ENCODE measurements at places on chromosomes 11 and 22. TPM values are rescaled to one million over a fixed set of nuclear protein-coding genes. Genes with fewer than 3 reads are reported as not detected.

The HEPN1 gene
- total RNA-seq: not detected

The BTBD18 gene
- not detected for total RNA-seq

- no peak for DNase-seq
Observed at GRCh38 chr22:42286205-42286604, 15.8 kb upstream of the TCF20 start.

DNA sequence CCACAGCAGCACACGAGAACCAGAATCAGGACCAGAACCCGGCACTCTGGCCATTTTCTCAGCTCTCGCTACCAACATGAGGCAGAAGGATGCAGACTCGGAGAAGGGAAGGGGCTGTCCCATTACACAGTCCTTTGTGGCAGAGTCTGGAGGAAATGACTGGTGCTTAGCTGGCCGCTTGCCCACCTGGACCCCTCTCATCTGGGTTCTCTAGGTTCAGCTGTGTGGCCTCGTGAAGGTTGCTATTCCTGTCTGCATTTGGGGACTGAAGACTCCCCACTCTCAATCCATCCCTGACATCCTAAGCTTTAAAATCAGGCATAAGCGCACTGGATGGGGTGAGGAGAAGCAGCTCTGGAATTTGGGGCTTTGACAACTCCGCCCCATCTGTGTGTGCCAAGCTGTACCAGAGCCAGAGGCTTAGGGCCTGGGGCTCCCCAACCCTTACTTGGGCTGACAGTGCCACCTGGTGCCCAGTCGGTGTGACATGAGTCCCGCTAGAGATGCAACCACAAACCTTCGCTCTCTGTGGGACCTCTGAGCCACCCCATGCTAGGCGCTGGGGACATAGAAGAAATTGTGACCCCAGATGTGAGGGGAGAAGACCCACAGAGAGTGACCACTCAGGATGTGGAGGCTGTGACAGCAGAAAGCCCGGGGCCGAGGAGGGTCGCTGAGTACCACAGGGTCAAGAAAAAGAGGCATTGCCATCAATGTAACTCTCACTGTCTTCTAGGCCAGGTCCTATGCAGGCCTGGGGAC, 35.8 kb upstream of the FCHSD2 start:
- peak; percentile 87 for DNase-seq

DNA sequence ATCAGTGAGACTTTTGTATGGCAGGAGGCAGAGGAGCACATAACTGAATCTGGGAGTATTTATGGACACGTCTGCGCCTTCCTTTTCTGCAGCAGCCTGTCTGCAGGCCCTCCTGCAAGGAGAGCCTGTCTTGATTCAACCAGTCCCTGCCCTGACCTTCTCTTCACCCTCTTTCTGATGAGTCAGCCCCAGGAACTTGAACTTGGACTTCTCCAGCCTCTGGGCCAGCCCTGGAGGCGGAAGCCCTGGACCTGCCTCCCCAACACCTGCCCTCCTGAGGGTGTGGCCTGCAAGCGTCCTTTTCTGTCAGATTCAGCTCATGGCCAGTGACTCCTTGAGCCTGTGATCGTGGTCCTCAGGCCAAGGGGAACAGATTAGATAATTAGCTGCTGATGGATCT, 20.0 kb downstream of the DAGLA start:
- DNase-seq: peak; percentile 34

- no peak for DNase-seq
Observed at GRCh38 chr11:8310743-8311298, 47.1 kb upstream of the LMO1 start.

DNA sequence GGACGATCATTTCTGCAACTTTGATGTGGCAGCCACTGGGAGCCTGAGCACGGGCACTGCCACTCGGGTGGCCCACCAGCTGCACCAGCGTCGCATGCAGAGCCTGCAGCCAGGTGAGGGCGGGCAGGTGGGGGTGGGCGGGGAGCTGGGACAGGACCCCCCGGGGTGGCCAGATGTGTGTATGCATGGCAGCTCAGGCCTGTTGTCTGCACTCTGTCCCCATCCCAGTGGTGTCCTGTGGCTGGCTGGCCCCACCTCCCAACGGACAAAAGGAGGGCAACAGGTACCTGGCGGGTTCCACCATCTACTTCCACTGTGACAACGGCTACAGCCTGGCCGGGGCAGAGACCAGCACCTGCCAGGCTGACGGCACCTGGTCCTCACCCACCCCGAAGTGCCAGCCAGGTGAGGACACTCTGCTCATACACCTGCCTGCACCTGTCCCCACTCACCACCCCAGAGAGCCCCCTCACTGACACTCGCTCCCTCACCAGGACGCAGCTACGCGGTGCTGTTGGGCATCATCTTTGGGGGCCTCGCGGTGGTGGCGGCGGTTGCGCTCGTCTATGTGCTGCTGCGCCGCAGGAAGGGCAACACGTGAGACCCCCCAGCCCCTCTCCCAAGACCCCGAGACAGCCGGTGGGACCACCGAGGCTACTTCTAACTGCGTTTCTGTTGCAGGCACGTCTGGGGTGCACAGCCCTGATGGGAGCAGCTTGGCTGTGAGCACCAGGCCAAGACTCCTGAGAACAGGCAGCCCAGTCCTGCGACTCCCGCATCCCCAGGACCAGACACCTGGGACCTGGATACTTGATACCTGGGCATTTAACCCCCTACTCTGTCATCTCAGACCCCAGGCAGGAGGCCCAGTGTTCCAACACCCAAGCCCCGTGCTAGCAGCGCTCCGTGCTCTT, 6.7 kb downstream of the SUSD2 start:
- DNase-seq: peak; percentile 2

GRCh38 chr11:134562941-134563471, 151.0 kb upstream of the B3GAT1 start:
- no peak for DNase-seq

- peak; percentile 59 for DNase-seq
Observed at GRCh38 chr22:23226497-23226850, 46.2 kb downstream of the BCR start.

DNA sequence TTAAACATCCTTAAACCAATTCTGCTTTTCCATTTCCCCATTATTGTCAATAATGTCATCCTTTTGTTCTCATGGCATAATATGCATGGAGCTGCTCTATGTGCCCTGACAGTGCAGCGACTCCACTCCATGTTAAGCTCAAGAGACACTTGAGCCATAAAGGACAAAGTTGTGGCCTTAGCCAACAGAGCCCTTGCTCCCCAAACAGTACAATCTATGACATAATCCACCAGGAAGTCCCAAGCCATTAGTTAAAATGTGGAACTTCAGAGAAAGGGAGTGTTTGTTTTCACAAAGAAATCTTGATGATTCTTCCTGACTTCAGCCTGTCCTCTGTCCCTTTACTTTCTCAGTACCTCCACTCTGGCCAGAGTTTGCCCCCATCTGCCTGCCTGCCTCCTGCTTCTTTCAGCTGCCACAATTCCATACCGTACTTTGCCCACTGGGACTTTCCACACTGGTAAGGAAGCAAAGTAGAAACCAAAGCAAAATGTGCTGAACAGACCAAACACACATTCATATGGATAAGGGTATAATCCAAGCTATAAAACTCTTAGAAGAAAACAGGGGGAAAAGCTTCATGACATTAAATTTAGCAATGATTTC, 46.3 kb upstream of the ZC3H12C start:
- DNase-seq: no peak

DNA sequence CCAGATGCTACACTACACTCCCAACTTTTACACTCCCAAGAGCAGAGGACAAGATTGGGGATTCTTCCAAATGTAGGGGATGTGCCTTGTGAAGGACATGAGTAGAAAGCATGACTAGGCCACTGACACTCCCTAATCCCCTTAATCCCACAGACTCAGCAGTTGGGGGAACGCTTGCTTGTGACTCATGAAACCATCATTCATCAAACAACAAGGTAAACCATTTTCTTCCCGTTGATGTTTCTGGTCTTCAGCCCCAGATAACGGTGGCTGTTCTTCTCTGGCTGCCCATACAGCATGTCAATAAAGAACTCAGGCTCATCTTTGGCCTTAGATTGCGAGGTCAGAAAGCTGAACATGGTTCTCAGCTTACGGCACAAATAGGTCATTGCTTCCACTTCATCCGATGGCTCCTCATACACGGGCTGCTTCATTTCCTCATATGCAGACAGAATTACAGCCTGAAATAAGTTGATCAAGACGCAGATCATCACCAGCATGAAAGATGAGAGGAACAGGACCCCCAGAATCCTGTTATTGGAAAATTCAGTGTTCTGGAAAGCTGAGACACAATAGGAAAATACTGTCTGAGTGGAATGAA, 6.4 kb upstream of the CDPF1 start:
- peak; percentile 70 for DNase-seq

The LRRN4CL gene
- 0.55 TPM for total RNA-seq

- no peak for DNase-seq
Observed at GRCh38 chr11:86749376-86749775, 51.0 kb upstream of the PRSS23 start.

The SLC17A6 gene
- not detected for total RNA-seq

The PGR gene
- 0.05 TPM for total RNA-seq

DNA sequence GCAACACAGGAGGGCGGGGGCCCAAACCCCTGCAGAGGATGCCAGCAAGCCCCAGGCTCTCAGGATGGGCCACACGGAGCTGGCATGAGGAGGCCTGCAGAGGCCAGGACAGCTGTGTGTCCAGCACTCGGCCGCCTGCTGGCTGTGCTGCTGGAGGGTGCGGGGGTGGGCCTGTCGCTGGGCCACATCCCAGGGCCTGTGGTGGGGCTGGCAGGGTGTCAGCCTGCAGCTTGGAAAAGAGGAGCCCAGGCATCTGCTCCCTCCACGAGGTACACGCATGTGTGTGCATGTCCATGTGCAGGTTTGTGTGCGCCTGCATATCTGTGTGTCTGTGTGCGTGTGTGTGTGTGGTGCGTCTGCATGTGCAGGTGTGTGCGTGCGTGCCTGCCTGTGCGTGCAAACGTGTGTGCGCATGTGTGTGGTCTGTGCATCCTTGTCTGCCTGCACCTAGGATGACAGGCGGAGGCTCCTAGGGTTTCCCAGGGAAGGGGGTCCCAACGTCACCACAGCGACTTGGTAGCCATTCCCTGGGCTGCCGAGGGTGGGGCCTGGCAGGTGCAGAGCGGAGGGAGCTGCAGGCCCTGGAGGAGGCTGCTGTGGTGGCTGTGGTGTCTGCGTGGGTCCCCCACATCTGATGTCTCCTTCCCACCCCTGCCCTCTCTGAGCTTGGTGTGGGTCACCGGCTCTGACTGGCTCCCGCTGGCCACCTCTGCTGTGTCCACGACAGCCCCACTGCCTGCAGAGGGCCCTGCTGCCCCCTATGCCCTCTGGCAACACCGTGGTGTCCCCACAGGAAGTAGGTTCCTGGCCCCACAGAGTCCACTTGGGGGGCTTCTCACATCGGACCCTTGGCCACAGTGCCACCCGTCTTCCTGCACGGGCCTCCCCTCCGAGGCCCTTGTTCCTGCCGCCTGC, 17.1 kb downstream of the BRSK2 start:
- DNase-seq: no peak

- DNase-seq: no peak
Observed at GRCh38 chr22:33110562-33111163, 52.5 kb upstream of the SYN3 start.

DNA sequence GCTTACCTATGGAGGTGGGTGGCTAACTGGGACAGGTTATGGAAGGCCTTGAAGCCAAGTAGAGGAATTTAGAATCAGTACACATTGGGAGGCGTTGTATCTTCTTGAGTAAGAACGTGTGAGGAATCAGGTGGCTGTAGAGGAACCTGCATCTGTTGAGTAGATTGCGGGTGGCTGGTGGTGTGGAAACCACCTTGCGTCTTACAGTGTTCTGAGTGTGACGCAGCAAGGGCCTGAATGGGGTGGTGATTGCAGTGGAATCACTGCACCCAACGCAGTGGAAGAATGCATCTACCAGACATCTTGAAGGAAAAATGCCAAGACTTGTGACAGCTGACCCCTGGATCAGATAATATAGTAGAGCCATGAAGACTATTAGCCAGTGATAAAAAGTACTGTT, 110.8 kb upstream of the NNMT start:
- no peak for DNase-seq

The TBX10 gene
- not detected for total RNA-seq

The LTBP3 gene
- 13.2 TPM for total RNA-seq

The PKP3 gene
- 0.18 TPM for total RNA-seq

DNA sequence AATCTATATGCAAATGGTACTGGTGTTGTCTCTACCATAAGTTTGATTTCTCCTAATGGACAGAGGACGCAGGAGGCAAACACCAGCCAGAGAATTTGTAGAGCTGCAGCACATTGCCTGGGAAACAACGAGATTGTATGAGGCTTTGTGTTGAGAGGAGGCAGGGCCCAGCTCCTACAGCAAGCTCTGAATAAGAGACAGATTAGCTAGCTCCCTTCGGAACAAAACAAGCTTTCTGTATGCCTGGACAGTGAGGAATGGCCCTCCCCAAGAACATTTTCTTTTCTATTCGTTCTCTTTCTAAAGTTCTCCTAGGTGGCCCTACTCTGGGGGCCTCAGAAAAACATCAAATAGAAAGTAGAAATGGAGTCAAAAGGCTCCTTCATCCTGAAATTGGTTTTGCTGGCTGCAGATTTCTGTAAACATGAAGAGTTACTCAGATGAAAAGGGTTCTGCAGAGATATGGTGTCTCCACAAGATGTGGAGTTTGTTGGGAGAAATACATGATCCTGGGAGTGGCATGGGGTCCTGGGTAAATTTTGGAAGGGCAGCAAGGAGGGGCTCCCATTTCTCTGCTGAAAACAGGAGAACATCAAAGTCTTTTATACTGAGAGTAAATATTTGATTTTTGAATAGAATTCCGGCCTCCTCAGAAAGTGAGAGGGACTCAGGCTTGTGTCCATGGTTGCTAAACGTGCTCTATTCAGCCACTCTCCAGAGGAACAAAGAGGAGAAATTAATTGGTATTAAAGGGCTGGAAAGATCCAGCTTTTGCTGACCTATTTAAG, 6.8 kb upstream of the HEPACAM start:
- DNase-seq: no peak

GRCh38 chr11:39304586-39304985, 2154.9 kb downstream of the LRRC4C start:
- no peak for DNase-seq

The KRTAP5-2 gene
- not detected for total RNA-seq

The SCUBE2 gene
- 0.35 TPM for total RNA-seq

The KRTAP5-8 gene
- not detected for total RNA-seq

- DNase-seq: no peak
Observed at GRCh38 chr22:49950396-49950994, 10.1 kb upstream of the PIM3 start.

- DNase-seq: no peak
Observed at GRCh38 chr22:44577391-44578109, 79.5 kb upstream of the RTL6 start.

Measured in SJCRH30 (cell line).